Chondrocyte (in vitro differentiated cells): ENCODE measurements at places on chromosomes 4 and X. TPM values are rescaled to one million over a fixed set of nuclear protein-coding genes. Genes with fewer than 3 reads are reported as not detected.

The SOX3 gene
- total RNA-seq: not detected in 3 replicates

The LUZP4 gene
- total RNA-seq: not detected in 3 replicates

The SOWAHD gene
- total RNA-seq: 0.23 to 0.40 TPM in 2 of 3 replicates, not detected in the other

- no peaks in the 10 kb centered on the region for H3K4me1 ChIP-seq
- no peaks in the 10 kb centered on the region for H3K27me3 ChIP-seq
- H3K36me3 ChIP-seq: no peaks in the 10 kb centered on the region
- H3K4me3 ChIP-seq: no peak overlapping the region
Observed at GRCh38 chrX:68087526-68087925, 345.8 kb downstream of the OPHN1 start.

- H3K27ac ChIP-seq: no peak overlapping the region
- no peak for DNase-seq
- no peak overlapping the region for H3K4me3 ChIP-seq
- no peaks in the 10 kb centered on the region for H3K27me3 ChIP-seq
- no peaks in the 10 kb centered on the region for H3K36me3 ChIP-seq
Observed at GRCh38 chr4:62191451-62192240, 991.5 kb downstream of the ADGRL3 start.

DNA sequence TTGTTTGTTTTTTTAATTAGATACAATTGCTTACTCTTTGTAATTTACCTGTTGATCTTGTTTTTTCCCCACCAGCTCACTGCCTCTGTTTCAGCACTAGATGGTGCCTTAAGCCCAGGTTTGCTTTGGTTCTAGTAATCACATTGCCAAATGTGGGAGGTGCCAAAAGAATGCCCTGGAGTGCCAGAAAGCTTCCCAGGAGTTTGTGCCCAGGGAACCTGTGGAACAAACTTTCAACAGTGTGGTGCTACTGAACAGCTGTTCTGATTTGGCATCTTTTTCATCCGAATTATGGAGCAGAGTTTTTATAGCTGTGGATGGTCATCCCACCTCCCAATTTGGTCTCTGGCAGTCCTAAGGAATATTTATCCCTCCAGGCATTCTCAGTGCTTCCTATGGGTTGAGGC, 1000.7 kb downstream of the STIM2 start:
- H3K4me3 ChIP-seq: no peak overlapping the region
- H3K4me1 ChIP-seq: peaks cover 17% of the 10 kb centered on the region
- H3K36me3 ChIP-seq: peaks cover 2% of the 10 kb centered on the region
- no peak for DNase-seq
- peak overlapping the region; percentile 49 for H3K27ac ChIP-seq

DNA sequence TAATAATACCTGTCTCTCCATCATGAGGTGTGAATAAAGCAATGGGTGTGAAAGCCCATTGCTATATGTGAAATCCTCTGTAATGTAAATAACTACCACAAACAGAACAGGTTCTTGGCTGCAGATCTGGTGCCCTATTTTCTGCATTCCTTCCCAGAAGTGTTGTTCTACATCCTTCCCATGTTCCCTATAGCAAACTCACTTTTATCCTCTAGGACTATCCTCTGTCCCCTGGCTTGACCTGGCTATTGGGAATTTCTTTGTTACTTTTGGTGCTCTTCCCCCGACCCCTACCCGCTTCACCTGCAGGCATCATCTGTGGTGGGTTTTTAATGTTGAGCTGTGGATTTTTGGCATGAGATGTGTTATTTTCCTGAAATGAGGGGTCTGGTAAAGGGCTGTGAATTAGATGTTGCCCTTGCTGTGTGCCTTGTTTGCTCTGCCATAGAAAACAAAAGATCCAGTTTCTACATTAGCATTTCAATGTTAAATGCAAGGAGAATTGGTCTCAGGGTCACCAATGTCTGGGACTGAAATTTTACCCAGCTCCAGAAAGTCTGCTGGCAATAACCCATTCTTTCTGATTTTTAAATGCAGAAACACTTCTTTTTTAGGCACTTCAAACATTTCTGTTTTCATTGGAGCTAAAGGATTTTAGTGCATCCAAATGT, 13.6 kb upstream of the FREM3 start:
- H3K27ac ChIP-seq: no peak overlapping the region
- H3K27me3 ChIP-seq: peaks cover 17% of the 10 kb centered on the region
- H3K36me3 ChIP-seq: no peaks in the 10 kb centered on the region
- DNase-seq: no peak

GRCh38 chr4:137705171-137705783, 173.0 kb upstream of the PCDH18 start:
- H3K4me1 ChIP-seq: peaks cover 36% of the 10 kb centered on the region
- H3K36me3 ChIP-seq: no peaks in the 10 kb centered on the region
- no peak for DNase-seq
- no peaks in the 10 kb centered on the region for H3K27me3 ChIP-seq

DNA sequence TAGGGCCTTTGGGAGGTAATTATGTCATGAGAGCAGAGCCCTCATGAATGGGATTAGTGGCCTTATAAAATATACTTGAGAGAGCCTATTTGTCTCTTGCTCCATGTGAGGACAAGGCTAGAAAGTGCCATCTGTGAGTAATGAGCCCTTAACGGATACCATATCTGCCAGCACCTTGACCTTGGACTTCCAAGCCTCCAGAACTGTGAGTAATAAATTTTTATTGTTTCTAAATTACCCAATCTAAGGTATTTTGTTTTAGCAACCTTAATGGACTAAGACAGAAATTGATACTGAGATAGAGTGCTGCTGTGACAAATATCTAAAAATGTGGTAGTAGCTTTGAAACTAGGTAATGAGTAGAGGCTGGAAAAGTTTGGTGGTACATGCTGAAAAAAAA, 285.0 kb upstream of the DIPK2B start:
- peaks cover 4% of the 10 kb centered on the region for H3K36me3 ChIP-seq
- no peaks in the 10 kb centered on the region for H3K27me3 ChIP-seq
- peaks cover 9% of the 10 kb centered on the region for H3K4me1 ChIP-seq
- H3K27ac ChIP-seq: no peak overlapping the region

DNA sequence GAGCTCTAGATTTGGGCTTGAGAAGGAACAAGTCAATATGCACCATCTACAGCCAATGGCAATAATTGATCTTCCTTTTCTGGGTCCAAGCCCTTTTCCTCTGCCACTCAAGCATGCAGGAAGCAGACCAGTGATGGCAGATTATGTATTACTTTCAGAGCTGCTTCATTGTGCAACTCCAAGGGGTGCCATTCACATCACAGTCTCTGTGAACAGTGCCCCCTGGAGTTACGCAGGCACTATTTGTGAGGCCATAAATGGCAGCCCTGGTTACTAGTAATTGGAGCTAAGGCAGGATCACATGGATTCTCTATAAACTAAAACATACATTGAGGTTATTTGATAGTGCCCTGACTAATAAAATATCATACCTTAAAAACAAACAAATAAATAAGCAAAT, 313.4 kb upstream of the SLC7A11 start:
- no peak for DNase-seq
- no peak overlapping the region for H3K27ac ChIP-seq
- H3K27me3 ChIP-seq: no peaks in the 10 kb centered on the region
- H3K4me3 ChIP-seq: no peak overlapping the region

The USP26 gene
- 0.17 TPM in 1 of 3 replicates, not detected in the others for total RNA-seq
